GM13976 (cell line): ENCODE measurements at places on chromosomes 5 and 9.

GRCh38 chr5:167412556-167412955 lies 878.9 kb upstream of the WWC1 start:
- DNase-seq, result no peak

GRCh38 chr5:42718591-42718990 lies 38.0 kb upstream of the CCDC152 start:
- no peak for DNase-seq

DNA sequence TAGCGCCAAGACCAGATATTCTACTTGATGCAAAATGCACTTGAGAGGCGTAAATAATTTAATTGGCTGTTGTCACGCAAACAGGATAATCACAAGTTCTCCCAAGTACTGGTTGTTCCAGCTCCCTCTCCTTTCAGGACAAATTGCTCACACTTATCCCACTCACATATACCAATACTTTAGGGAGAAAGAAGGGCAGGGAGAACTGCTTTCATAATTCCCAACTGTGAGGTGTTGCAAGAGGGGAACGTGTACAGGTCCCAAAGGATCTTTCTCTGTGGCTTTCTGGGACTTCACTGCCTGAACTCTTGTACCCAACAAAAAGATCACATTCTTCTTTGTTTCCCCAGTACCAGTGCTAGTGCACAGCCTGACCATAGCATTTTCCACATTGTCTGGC lies 21.5 kb upstream of the TGFBI start:
- DNase-seq, result no peak

DNA sequence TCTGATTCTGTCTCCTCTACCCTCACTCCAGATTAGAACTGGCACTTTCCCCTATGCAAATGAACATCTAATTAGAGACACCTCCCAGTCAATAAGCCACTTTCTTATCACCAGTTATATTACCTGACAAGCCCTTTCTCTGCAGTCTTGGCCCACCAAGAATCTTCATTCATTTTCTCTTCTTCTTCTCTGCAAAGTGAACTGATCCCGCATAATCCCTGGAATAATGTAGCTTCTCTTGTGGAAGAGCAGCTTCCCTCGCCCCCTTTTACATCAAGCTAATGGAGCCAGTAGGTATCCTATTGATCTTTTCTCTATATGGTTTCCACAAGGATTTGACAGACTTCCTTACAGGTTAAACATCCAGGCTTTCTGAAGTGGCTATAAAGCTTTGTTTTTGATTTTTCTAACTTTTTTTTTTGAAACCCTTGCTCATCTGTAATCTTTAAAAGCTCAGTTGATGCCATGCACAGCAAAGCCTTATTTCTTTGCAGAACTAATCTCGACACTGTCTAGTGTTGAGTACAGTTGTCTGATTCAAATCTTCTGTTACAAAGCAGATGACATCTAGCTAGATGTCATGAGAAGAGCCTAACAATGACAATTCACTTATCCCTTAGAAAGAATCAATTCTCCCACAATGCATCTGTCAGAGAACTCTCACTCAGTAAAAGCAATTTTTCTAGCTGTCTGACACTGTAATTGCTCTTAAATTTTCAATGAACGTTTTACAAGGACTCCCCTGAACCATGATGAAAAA lies 281.4 kb downstream of the ISL1 start:
- no peak for DNase-seq

- no peak for DNase-seq
Measured at GRCh38 chr9:111615928-111616327, 15.2 kb upstream of the DNAJC25 start.

DNA sequence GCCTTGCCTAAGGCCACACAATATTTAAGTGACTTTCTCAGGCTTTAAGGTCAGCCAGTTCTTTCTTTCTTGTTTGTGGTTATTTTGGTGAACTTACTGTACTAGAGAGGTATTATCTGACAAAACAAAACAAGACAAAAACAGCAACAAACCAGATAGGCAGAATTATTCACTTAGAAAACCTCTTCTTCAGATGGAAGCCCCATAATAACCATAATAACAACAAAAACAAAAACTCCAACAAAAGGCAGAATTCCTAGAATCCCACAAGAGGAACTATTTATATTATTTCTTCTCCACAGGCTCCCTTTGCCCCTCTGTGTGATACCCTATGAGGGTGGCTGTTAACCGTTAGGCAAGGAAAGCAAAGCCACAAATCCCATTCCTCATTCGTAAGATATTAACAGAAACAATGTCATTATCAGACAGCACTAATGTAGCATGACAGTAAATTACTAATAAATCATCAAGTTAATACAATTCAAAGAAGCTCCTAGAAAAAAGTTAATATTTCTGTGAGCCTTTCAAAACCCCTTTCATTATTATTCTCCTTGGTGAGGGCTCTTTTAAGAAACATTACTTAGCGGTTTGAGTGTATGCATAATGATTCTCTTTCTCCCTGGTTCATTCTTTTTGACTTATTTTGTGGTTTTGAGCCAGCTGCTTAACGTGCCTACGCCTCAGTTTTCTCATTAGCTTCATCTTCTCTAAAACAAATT lies 274.9 kb downstream of the EFNA5 start:
- DNase-seq, result peak; percentile 11

DNA sequence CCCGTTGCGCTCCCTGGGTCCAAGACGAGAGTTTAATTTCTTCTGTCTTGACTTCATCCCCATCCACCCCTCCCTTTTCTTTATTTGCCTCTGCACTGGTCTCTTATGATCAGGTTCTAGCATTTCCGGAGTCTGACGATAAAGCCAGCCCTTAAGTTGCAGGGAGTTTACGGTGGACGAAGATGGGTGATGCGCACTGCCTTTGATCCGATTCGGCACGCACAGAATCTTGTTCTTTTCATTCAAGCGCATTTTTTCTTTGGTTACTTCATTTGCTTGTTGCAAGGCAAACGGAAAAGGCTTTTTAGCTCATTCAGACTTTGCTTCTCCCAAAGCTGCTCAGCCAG lies 488 bp upstream of the MCTP1 start:
- DNase-seq, result no peak

- no peak for DNase-seq
Measured at GRCh38 chr5:123150089-123150488, 61.0 kb downstream of the PRDM6 start.

GRCh38 chr9:93486268-93486667 lies 32.9 kb upstream of the FAM120AOS start:
- DNase-seq, result no peak

DNA sequence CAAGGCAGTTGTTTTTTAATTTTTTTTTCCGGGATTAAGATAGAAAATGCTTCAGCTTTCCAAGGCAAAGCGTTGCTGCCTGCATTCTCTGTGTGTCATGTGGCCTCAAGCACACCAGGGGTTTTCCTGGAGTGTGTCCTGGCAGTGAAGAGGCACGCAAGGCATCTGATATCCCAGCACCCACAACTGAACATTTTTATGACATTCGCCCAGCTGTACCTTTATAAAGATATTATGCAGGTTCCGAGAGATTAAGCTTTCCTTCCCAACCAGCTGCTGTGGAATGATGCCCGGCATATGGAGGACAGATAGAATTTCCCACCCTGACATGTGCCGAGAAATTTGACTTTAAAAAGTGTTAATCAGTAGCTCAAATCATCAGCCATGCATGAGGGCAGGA lies 205.6 kb downstream of the GADD45G start:
- no peak for DNase-seq

GRCh38 chr5:76705574-76705973 lies 10.4 kb upstream of the F2R start:
- DNase-seq, result no peak

DNA sequence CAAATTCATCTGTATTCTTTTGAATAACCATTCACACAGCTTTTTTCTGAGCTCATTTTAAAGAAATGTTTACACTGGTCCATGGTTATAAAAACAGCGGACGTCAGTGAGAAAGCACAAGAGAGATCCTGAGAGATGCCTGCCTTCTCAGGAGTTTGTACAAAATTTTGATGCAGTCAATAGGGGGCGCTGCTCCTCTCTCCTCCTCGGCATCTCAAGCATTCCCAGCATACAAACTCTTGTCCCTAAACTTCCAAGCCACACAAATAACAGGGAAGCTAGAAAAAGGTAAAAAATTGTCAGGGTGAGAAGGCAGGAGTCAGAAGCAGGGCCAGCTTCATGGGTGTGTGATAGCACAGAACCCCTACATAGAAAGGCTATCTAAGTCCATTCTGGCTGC lies 11.2 kb upstream of the CCDC152 start:
- no peak for DNase-seq

- no peak for DNase-seq
Measured at GRCh38 chr9:70058569-70059116, 15.0 kb downstream of the MAMDC2 start.

DNA sequence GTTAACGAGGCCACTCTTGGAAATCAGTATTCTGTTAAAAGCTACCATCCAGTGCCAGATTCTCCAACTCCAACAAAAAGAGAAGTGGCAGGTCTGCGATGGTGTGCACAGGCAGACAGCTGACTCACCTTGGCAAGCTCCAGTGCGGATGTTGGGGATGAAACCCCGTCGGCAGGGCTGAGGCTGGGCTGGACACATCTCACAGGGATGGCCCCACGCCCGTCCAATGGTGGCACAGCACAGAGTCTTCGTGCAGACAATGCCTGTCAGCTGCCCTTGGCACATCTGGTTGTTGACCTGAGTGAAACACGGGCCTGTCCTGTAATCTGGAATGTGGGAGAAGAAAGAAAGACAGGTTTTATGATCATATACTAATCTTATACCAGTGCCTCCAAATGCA lies 73.4 kb downstream of the FBN2 start:
- no peak for DNase-seq

- DNase-seq, result peak; percentile 75
Measured at GRCh38 chr9:111037708-111038330, 451 bp downstream of the LPAR1 start.

DNA sequence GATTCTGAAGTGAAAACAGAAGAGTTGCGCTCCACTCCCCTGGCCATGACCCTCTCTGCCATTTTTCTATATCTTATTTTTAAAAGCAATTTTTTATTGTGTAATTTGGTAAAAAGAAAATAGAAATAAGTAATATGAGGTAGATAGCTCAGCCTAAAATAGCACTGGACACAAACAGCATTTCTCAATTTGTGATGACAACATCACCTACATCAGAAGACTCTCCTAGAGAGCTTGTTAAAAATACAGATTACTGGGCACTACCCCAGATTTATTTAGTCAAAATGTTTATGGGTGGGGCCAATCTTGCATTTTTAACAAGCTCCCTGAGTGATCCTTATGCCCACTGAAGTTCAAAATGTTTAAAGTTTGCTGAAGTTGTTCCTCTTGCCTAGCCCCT lies 40.5 kb upstream of the CCDC112 start:
- DNase-seq, result no peak

DNA sequence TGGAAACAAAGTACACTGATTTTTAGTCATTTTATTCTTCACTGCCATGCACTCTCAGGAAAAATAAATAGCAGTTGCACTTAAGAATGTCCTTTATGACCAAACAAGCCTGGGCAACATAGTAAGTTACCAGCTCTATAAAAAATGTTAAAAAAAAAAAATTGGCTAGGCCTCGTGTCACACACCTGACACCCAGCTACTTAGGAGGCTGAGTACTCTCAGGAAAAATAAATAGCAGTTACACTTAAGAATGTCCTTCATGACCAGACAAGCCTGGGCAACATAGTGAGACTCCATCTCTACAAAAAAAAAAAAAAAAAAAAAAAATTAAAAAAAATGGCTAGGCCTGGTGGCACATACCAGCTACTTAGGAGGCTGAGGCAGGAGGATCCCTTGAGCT lies 304.6 kb downstream of the SLCO4C1 start:
- DNase-seq, result no peak

DNA sequence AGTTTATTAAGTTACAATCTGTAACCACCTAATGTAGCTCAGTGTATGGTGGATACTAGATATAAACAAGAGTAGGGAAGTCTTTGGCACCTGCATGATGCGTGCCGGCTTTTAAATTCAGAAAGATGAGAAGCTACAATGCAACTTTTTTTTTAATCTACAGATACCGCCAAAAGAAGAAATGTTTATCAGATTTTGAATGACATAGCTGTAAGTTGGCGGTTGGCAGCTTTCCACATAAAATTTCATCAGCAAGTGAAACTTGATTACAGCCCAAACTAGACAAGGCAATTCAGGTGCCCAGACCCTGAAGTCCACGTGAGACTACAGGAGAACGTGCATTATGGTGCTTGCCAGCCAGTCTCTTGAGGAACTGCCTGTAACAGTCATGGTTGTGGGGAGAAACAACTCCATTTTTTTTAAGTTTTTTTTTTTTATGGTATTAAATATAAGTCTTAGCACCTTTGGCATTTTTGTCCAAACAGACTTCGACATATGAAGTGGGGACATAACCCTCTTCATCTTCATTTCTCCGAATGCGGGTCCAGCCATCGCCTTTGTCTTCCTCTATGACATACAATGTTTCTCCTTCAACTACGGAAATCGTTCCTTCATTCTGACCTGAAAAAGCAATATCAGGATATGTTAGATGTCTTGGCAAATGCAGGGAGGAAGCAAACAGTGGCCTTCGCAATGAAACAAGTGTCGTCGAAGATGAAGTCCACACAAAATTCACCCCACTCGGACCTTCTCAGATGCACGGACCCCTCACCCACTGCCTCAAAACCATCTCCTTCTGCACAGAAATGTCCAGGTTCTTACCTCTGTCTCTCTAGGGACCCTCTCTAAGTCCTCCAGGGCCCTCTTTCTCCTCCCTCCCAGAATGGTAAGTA lies 60.4 kb downstream of the USP20 start:
- DNase-seq, result no peak

DNA sequence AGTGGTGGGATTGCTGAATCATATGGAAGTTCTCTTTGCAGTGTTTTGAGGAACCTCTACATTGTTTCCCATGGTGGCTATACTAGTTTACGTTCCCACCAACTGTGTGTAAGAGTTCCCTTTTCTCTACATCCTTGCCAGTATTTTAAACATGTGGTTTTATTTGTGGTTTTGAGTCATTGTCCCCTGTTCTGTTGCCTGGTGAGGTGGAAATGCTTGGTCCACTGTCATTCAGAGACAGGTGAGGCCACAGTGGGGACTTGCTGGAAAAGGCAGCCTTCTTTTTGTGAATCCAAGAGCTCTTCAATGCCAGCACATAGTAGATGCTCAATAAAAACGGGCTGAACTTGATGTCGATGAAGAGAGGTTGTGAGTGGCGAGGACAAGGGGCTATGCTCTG lies 44.2 kb downstream of the SH3PXD2B start:
- no peak for DNase-seq

GRCh38 chr5:32339878-32340277 lies 27.1 kb upstream of the MTMR12 start:
- no peak for DNase-seq

- DNase-seq, result no peak
Measured at GRCh38 chr9:133227242-133227860, 18.3 kb upstream of the OBP2B start.

- DNase-seq, result no peak
Measured at GRCh38 chr5:93281980-93282772, 298.8 kb downstream of the NR2F1-AS1 start.

- DNase-seq, result no peak
Measured at GRCh38 chr5:173866858-173867679, 21.1 kb upstream of the CPEB4 start.

- DNase-seq, result no peak
Measured at GRCh38 chr5:68304421-68305052, 89.0 kb downstream of the PIK3R1 start.

GRCh38 chr5:143372187-143372829 lies 31.2 kb downstream of the NR3C1 start:
- no peak for DNase-seq

GRCh38 chr5:32315221-32316014 lies 2.7 kb upstream of the MTMR12 start:
- no peak for DNase-seq
